ENCODE measurements at places on chromosomes 2 and 18.
A peak's percentile ranks its signal among the peaks of the same experiment; 100 is the strongest.

DNA sequence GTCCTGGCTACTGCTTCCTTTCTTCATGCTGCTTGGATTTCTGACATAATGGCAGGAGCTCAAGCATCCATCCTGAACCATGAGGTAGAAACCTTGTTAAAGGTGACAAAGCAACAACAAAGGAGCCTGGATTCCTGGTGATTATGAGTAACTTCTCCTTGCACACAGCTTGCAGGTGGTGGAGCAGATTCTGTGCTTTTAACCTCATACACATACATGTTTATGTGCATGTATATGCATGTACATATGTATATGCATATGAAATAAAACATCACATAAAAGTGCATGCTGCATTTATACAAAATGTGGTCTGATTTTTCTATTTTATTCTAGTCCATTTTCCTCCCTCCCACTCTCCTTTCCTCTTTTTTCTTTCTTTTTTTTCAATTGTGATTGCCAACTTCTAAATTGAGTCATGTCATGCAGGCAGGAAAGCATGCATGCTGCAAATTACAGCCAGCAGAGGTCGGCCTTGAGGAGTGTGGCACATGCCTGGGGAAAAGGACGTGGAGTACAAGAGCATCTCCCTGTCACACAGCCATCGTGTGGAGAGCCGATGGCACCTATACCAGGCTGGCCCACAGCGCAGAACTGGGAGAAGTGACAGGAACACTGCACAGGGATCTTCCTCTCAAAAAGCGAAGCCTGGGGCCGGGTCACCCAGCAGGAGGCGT is 17.9 kb downstream of the LCT start:
- DNase-seq, result no peak

GRCh38 chr2:149100739-149101699 is 62.5 kb downstream of the LYPD6B start:
- no peak for DNase-seq

DNA sequence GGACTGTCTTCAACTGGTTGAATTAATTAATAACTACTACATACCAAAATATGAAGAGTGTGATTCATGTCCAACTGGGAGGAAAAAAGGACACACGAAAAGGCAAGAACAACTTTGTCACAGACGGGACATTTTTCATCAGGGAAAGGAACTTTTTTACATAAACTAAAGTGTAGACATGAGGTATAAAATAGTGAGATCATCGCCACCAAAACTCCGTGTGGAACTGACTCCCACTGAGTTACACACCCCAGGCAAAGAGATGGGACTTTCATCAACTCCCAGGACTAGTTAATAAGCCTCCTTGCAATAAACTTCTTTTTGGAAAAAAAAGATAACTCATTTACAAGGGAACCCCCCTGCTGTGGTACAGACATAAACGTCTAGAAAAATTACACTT is 12.9 kb upstream of the NMI start:
- no peak for DNase-seq

DNA sequence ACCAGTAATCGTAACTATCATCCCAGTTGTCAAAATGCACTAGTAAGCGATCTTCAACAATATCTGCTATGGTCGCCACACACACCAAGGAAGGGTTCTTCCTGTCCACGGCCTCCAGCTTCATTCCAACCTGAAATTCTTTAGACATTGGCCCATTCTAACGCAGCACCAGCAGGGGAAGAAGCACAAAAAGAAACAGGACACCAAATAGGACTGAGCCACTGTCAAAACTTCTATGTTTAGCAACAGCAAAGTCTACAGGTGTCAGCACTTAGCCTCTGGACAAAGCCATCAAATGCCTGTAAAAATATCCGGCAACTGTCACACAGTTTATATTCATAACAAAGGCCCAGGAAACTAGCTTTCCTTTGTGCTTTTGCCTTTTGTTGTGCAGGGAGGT is 175.0 kb downstream of the L3MBTL4 start:
- no peak for DNase-seq

GRCh38 chr2:233331536-233331935 is 22.8 kb upstream of the DGKD start:
- peak; percentile 31 for DNase-seq

Data from amygdala (tissue), 56 donors.